ENCODE measurements at places on chromosomes 13 and 19.
A peak's percentile ranks its signal among the peaks of the same experiment; 100 is the strongest.

- no peak for ATAC-seq
Measured at GRCh38 chr13:56864451-56864850, 276.3 kb upstream of the PRR20A start.

DNA sequence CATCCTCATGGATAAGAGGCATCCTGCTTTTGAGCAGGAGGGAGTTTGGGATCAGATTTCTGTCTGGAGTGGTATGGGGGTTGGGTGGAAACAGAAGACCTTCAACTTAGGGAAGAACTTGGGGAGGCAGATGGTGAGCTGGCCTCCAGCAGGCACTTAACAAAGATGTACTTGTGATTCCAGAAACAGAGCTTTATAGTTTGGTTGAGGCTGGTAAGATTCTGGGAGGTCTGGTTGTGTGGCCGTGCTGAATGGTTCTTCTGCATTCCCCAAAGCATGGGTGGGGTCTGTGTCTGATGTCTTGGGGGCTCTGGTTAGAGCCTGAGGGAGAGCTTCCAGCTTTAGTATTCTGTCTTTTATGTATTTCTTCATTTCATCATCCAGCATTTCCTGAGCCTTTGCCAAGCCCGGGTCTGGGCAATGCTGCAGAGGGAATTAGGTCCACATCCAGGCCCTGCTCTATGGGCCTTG lies 4.8 kb downstream of the MEGF8 start:
- no peak for ATAC-seq

DNA sequence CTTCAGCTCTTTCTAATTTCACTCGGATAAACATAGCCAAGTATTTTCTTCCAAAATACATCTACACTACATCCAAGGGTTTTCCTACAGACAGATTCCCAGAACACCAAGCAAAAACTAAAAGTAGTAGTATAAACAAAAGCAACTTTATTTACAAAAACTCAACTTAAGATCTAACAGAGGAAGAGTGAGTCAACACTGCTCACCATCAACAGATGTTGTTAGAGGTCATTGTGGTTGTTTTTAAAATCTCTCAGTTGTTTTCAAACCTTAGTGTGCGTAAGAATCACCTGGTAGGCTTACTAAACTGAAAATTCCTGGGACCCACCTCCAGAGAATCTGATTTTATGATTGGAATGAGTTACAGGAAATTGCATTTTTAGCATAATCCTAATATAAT lies 631.7 kb upstream of the SGCG start:
- ATAC-seq = no peak

DNA sequence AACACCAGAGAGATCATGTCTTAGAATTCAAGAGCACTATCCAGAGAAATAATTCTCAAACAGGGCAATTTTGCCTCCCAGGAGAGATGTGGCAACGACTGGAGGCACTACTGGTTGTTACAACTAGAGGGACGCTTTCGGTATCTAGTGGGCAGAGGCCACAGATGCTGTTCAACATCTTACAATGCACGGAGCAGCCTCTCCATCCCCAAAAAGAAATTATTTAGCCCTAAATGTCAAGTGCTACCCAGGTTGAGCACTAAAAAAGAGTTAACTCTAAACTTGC lies 78.6 kb downstream of the ABCC4 start:
- no peak for ATAC-seq

GRCh38 chr19:41597600-41598041 lies 21.7 kb downstream of the CEACAM21 start:
- peak; percentile 87 for ATAC-seq

DNA sequence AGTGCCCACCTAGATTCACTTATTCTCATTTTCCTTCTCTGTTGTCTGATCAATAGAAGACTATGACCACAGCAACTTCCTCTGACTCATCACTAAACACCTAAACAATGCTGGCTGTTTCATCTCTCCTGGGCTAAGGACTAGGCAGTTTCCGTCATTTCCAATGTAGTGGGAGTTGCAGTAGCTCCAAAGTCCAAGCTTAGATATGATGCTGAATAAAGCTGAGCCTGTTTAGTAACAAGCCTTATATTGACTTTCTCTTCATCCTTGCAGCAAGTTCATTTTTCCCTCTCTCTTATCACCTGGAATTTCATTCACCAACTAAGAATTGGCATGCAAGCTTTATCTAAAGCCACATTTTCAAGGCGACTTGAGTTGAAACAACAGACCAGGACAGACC lies 53.5 kb upstream of the PCDH9 start:
- ATAC-seq = no peak

DNA sequence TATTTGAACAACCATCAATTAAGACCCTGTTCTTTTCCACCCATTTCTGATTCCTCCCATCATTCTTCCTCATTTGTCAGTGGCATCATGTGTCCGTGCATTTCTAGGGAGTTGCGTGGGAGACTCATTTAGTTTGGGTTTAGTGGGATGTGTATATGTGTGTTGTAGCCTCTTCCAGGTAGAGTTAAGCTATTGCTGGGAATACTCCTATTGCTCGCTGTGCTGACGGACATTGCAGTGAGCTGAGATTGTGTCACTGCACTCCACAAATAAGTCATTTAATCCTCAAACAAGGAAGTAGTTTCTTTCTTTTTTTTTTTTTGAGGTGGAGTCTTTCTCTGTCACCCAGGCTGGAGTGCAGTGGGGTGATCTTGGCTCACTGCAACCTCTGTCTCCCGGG lies 42.2 kb upstream of the RCBTB2 start:
- no peak for ATAC-seq

GRCh38 chr19:4914736-4915501 lies 5.6 kb downstream of the UHRF1 start:
- ATAC-seq = peak; percentile 69

DNA sequence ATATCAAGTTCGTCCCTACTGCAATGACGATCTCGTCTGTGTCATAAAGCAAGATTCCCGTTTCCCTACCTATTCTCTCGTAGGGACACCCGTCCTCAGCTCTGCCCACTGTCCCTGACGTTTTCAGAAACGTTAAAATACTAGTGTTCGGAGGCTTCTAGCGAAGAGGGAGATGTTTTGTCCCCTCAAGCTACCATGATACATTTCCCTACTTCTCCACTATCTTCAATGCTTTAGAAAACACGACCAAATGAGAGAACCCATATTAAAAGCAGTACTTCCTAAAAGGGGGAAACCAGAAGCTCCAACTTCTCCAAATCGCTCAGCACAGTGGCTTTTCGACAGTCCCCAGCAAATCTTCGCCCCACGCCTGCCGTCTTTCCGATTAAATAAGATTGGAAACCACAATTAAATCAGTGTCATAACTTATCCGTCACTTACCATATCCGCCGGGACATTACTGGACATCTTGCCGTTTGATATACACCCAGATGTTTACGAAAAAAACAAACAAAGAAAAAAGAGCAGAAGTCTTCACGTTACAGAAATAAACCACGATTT lies 1.3 kb downstream of the UBL3 start:
- ATAC-seq = no peak

- no peak for ATAC-seq
Measured at GRCh38 chr13:51550151-51550550, 34.1 kb upstream of the WDFY2 start.

DNA sequence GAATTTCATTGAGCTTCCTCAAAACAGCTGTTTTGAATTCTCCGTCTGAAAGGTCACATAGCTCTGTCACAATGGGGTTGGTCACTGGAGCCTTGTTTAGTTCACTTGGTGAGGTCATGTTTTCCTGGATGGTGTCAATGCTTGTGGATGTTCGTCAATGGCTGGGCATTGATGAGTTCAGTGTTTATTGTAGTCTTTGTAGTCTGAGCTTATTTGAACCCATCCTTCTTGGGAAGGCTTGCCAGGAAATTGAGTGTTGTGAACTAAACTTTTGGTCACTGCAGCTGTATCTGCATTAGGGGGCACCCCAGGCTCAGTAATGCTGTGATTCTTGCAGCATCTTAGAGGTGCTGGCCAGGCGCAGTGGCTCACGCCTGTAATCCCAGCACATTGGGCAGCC lies 22.0 kb downstream of the BLOC1S3 start:
- ATAC-seq = no peak

GRCh38 chr19:29923653-29924052 lies 18.4 kb upstream of the URI1 start:
- no peak for ATAC-seq

DNA sequence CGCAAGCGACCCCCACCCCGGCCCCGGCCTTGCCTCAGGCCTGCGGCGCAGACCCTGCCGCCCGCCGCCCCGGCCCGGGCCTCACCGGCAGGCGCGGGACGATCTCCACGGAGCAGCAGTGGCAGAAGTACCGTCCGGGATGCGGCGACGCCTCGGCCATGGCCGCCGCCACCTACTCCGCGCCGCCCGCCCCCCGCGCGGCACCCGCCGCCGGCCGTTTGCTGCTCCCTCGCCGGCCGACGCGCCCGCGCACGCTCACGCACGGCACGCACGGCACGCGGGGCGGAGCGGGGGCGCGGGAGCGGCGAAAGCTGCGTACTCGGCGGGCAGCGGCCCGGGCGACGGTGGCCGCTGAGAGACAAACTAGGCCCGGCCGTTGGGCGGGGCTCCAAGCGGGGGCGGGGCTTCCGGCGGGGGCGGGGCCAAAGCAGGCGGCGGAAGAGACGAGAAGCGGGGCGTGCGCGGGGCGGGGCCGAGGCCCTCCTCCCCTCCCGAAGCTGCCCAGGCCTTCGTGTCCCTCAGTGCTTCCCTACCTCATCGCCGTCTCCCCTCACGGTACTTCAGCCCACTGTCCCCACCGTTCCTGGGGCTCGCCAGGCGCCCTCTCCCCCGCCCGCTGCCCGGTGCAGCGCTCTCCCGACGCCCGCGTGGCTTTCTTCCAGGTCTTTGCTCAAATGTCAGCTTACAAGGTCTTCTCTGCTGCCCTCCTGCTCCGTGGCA lies at the start of gene RNF126:
Gene RNF126 (minus strand): TSS at position 253 of the 720 bp plus-strand sequence. CDS start 93 bp downstream, at position 160.
- ATAC-seq = peak; percentile 53

DNA sequence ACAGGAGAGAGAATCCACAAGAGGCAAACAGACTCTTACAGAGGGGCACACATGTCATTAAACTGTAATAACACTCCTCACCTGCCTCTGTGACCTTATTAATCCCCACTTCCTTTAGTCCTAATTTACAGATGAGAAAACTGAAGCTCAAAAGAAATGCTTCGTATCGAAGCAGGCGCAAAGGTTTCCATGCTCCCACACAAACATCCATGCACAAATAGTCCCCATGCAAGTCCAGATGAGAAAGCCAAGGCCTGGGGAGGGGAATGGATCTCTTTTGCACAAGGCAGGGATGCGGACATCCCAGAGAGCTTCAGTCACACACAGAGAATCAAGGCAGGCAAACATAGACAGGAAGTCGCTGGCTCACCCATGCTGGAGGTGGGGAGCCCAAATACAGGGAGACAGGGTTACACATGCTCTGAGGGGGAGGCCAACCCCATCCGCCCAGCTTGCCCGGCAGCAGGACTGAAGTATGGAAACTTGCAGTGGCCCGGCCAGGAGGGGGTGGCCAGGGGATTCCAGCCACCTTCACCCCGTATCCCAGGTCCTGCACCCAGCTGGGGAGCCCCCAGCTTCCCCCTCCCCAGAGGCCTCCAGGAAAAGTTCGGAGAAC lies 468 bp downstream of the S1PR5 start:
- ATAC-seq = no peak

- no peak for ATAC-seq
Measured at GRCh38 chr19:5825178-5825577, 14.3 kb downstream of the FUT6 start.

- ATAC-seq = peak; percentile 20
Measured at GRCh38 chr19:47729468-47729798, 15.9 kb upstream of the NOP53 start.

- no peak for ATAC-seq
Measured at GRCh38 chr13:100561599-100562204, 26.9 kb downstream of the GGACT start.

GRCh38 chr19:30362156-30362754 lies 9.9 kb upstream of the ZNF536 start:
- ATAC-seq = no peak

DNA sequence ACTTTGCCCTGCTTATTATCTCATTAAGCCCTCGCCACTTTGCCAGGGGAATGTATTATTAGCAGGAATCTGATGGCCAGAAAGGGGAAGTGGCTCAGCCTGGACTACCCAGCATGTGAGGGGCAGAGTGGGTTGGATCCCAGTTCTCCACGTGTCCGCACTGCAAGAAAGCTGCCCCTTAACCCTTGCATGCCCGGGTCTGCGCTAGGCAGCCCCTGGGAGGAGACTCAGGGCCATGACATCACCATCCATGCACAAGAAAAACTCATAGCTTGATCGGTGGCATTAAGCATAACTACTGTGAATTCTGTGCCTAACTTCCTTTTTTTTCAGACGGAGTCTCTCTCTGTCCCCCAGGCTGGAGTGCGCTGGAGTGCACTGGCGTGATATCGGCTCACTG lies 8.9 kb downstream of the CACNG8 start:
- no peak for ATAC-seq

DNA sequence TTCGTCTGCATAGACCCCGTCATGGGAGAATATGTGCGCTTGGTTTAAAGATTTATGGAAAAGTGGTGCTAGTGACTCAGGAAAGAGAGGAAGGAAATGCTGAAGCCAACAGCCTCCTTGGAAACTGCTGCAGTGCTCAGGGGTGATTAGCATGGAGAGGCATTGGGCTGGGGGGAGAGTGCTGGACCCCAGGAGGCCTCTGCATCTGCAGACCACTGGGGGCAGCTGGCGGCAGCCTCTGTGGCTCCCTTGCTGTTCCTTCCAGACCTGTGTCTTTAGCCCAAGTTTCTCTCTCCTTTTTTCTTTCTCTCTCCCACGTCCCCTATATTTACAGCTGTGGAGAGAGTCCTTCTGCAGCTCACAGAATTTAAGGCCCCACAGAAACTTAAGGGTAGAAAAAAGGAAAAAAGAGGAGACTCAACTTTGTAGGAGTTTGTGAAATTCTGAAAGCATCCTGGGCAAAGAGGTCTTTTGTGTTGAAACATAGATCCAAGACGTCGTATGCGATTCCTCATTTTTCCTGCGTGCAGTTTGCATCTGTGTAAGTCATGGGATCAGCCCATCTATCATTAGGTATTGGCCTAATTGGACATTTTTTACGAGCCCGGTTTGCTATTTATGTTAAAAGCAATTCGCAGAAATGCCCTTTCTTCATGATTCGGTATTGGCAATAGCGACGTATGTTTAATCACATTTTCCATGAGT lies 116.2 kb upstream of the ZNF536 start:
- ATAC-seq = no peak

GRCh38 chr13:40895227-40896184 lies 106.1 kb downstream of the SLC25A15 start:
- ATAC-seq = no peak

DNA sequence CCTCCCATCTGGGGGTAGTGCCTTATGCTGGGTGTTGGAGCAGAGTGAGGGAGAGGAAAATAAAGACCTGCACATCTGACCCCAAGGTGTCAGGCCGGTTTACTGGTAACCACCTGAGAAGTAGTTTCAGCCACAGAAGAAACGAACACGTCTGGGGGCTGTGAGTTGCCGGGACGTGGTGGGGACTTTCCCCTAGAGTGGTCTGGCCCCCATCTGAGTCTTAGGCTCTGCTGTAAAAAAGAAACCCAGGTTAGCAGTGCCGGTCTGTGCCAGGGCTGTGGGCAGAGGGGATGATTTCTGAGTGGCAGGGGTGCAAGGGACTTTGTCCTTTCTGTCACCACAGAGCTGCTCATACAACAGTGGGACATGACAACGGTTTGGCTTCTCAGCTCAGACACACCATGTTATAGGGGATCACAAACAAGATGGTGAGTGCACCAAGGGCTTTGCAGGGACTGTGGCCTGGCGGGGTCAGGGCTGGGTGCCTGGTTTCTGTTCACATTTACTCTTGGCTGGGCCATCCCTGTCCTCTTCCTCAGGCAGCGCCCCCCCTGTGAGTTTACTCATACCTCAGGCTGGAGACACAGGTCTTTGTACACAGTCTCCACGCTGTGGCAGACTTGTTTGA lies 9.0 kb downstream of the GCDH start:
- peak; percentile 48 for ATAC-seq
